AG10803 (cell line): ENCODE measurements at places on chromosomes 16 and 17.

DNA sequence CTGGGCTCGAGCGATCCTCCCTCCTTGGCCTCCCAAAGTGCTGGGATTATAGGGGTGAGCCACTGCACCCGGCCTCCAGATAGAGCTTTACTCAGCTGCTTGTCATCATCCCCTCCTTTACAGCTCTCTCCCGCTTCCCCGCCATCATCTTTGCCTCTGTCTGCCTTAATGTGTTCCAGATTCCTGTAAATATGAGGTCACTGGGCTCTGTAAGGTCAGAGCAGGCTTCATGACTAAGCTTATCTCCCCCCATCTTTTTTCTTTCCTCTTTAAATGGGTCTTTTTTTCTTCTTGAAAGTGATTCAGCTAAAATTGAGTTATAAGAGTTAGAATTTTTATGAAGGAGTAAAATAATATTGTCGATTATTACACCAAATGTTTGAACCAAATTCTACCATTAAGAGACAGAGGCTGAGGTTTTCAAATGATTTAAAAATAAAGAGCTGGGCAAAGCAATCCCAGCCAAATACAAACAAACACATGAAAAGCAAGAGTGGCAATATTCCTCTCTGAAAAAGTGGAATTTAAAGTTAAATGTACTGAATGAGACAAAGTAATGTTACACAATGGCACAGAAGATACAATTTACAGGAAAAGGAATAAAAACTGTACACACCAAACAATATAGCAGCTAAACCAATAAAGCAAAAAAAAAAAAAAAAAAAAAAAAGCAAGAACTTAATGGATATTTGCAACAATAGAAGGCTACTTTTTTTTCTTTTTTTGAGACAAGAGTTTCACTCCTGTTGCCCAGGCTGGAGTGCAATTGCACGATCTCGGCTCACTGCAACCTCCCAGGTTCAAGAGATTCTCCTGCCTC is 62.1 kb downstream of the CRISPLD2 start:
- DNase-seq = peak; percentile 91

DNA sequence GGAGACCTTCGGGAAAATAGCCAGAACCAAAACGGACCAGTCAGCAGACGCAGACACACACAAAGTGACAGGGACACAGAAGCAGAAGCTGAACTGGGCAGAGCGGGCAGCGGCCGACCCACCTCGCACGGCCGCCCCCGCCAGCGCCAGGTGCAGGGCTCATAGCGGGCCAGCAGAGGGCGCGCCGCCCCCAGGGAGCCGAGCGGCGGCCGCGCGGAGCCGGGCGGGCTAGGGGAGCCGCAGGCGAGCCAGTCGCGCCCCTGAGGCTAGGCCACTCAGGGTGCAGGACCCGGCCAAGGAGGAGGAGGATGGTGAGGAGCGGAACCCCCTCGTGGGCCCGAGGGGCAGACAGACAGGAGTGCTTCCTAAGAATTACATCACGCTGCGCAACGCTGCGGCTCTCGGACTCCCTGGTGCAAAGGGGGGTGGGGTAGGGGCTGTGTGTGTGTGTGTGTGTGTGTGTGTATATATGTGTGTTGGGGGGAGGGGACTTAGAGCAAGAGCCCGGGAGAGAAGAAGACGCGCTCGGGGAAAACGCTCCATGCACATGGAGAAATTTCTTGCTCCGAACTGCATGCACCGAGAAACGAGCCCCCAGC is 913 bp upstream of the NOG start:
- DNase-seq = peak; percentile 48

GRCh38 chr17:29256735-29257466 is 10.2 kb downstream of the CRYBA1 start:
- DNase-seq = peak; percentile 59

DNA sequence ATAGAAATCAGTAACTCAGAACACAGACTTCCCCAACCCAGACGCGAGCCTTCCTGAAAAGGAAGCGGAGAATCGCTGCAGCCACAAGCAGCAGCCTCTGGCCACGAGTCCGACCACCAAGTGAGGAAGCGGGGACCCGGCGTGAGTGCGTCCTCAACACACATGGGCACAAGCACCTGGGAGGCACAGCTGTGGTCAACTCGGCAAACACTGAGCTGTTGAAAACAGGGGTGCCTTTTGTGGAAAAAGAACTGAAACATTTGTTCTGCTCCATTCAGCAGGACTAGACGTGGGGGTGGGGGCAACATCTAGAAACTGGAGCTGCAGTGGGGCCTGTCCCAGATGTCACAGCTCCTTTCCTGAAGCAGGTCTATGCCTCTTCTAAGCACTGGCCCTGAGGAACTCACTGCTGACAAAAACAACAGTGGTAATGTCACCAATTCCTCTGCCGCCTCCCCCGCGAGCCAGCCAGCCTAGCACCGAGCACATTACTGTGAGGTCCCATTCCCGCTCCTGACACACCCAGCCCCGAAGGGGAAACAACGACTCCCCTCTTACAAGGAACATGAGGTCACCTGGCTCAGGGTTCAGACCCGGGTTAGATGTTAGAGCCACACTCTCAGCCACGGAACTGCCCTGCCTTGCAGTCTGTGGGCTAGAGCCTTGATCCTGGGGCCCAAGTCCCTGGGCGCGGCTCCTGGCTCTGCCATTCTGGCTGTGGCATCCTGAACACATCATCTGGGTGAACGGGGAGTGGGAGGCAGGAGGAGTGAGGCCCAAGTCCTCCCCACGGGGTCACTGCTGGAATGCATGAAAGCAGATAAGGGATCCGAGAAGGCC is 29.0 kb downstream of the KDM8 start:
- DNase-seq = no peak

DNA sequence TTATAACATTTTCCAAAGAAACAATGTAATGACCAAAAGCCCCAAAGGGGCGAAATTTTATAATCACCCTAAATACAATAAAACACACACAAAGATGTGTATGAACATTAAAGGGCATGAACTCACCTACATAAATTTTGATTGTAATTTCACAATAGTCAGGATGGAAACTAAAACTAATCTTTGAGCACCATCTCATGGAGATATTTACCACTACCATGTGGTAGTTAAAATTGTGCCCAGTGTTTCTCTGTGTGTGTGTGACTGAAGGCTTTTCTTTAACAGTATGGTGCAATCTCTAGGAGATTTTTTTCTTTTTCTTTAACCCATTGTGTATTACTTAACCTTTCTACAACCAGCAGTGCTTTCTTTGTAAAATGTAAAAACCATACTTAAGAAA is 19.7 kb upstream of the MEIOC start:
- peak; percentile 76 for DNase-seq

- peak; percentile 52 for DNase-seq
Measured at GRCh38 chr17:1055751-1056645, 59.1 kb downstream of the TIMM22 start.

DNA sequence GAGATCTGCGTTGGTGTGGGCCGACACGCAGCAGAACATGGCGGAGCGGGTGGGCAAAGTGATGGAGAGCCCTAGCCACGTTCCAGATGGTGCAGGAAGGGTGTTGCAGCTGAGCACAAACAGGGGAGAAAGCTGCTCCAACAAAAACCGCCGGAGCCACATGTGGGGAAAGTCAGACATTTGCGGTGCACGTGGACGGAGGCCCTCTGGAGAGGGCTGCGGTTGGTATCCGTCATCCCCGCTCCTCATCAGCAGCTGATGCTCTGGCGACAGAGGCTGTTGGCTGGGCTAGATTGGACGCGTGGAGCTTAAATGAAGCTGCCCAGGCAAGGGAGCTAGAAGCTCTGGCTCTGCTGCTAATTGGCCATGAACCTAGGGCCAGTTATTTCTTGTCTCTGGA is 43.5 kb upstream of the ADCY9 start:
- DNase-seq = peak; percentile 70

GRCh38 chr16:58467905-58468304 is 32.0 kb upstream of the NDRG4 start:
- no peak for DNase-seq
